ENCODE measurements at places on chromosomes 7 and 10.

DNA sequence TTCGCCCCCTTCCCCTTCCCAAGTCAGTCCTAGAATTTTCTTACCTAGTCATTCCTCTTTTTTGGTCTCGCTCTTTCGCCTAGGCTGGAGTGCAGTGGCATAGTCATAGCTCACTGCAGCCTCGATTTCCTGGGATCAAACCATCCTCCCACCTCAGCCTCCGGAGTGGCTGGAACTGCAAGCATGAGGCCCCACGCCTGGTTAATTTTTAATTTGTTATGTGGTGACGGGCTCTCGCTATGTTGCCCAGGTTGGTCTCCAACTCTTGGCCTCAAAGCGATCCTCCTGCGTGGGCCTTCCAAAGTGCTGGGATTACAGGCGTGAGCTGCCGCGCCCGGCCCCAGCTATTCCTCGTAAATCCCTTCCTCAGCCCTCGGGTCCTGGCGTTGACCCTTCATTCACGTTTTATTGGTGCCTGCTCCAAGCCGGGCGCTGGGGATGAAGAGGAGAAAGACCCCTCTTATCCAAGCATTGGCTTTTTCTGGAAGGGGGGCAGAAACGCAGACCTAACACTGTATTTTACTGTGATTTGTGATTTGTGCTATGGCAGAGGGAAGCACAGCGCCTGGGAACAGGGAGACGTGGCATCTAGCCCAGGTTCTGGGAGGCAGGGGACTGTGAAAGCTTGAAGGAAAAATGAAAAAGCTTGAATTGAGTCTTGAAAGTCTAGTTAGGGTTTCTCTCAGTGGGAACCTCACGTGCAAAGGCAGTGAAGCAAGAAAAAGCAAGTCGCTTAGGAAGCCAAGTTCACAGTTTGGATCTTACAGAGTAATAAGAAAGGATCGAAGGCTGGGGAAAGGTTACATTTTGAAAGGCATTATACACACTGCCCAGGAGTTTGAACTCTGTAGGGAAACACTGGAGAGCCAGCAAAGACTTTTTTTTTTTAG is 516 bp downstream of the ZNHIT1 start:
- H3K36me3 ChIP-seq: no peaks in the 10 kb centered on the region
- no peak for DNase-seq
- no peaks in the 10 kb centered on the region for H3K27me3 ChIP-seq
- peak overlapping the region; percentile 94 for H3K27ac ChIP-seq

DNA sequence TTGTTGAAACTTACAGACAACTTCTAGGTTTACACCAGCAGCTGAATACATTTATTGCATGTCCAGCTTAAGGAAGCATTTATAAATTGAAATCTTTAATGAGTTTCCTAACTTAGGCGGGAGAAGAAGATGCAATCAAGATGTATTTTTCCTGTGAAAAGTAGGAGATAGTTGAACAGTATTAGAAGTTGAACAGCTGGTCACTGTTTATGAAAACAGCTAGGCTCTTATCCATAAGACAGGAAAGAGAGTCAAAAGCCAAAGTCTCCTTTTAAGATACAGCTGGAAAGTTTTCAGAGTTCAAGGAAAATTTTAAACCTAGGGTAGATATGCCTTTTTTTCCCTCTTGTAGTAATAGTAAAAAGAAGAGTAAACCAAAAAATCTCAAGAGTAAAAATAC is 236.1 kb upstream of the FERD3L start:
- no peaks in the 10 kb centered on the region for H3K36me3 ChIP-seq
- no peaks in the 10 kb centered on the region for H3K27me3 ChIP-seq
- DNase-seq: no peak
- no peak overlapping the region for H3K27ac ChIP-seq
- H3K4me1 ChIP-seq: no peaks in the 10 kb centered on the region
- no peak overlapping the region for H3K4me3 ChIP-seq

DNA sequence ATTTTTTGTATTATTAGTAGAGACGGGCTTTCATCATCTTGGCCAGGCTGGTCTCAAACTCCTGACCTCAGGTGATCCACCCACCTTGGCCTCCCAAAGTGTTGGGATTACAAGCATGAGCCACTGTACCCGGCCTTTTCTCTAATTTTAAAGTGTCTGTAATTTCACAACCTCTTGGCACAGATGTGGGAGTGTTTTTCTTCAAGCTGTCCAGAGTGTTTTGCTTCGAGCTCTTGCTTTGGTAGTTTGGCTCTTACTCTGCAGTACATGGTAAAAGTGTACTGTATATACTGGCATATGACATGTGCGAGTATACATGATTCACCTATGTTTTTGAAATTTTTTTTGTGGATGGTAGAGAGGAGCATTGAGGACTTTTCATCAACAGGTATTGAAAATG is 9.8 kb downstream of the SRGN start:
- H3K36me3 ChIP-seq: peaks cover 6% of the 10 kb centered on the region
- DNase-seq: no peak
- no peak overlapping the region for H3K27ac ChIP-seq

GRCh38 chr10:13161857-13162271 is 506 bp downstream of the MCM10 start:
- peaks cover 16% of the 10 kb centered on the region for H3K4me1 ChIP-seq
- no peaks in the 10 kb centered on the region for H3K27me3 ChIP-seq

DNA sequence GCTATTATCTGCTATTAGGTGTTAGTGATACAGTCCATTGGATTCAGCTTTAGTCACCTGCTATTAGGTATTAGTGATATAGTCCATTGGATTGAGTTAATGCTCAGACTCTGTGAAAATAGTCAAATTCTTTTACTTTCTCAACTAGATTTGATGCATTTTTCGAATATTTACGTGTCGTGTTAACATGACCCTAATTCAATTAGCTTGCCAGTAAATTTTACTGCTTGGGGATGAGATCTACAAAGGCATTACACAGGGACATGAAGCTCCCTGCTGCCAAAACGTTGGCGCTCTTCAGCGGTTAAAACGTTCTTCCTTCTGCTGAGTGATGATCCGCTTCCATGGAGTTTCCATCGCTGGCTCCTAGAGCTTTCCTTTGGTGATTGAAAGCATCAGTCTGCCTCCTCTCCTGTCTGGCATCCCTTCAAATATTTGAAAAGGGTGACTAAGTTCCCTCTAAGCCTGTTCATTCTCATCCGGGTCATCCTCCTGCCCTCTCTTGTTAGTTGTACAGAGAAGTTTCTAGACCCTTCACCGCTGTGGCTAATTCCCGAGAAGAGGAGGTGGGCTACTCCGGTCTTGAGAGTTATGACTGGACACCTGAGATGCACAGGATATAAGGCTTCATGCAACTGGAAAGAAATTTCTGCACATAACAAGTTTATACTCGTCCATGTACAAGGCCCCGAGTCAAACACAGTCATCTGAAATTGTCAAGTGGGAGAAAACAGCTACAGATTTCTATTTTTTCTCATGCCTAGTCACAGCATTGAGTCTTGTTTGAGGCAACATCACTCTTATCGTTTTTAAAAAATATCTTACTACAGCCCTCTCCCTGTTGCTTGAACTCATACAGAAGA is 254.0 kb downstream of the KLF6 start:
- no peaks in the 10 kb centered on the region for H3K27me3 ChIP-seq
- no peak for DNase-seq
- H3K27ac ChIP-seq: no peak overlapping the region
- H3K36me3 ChIP-seq: no peaks in the 10 kb centered on the region
- H3K4me1 ChIP-seq: peaks cover 13% of the 10 kb centered on the region

- no peak for DNase-seq
- H3K27me3 ChIP-seq: no peaks in the 10 kb centered on the region
- no peaks in the 10 kb centered on the region for H3K4me1 ChIP-seq
- H3K36me3 ChIP-seq: no peaks in the 10 kb centered on the region
- no peak overlapping the region for H3K4me3 ChIP-seq
These were observed 115.2 kb downstream of the GRID1 start for GRCh38 chr10:86251426-86251825.

GRCh38 chr7:120964088-120964487 is 13.5 kb downstream of the ING3 start:
- H3K4me3 ChIP-seq: no peak overlapping the region
- peaks cover 47% of the 10 kb centered on the region for H3K36me3 ChIP-seq
- no peak for DNase-seq
- H3K27ac ChIP-seq: no peak overlapping the region
- no peaks in the 10 kb centered on the region for H3K27me3 ChIP-seq

Data from tibial nerve (tissue), 4 donors.